ENCODE measurements at places on chromosomes 7 and 10.
A peak's percentile ranks its signal among the peaks of the same experiment; 100 is the strongest.

DNA sequence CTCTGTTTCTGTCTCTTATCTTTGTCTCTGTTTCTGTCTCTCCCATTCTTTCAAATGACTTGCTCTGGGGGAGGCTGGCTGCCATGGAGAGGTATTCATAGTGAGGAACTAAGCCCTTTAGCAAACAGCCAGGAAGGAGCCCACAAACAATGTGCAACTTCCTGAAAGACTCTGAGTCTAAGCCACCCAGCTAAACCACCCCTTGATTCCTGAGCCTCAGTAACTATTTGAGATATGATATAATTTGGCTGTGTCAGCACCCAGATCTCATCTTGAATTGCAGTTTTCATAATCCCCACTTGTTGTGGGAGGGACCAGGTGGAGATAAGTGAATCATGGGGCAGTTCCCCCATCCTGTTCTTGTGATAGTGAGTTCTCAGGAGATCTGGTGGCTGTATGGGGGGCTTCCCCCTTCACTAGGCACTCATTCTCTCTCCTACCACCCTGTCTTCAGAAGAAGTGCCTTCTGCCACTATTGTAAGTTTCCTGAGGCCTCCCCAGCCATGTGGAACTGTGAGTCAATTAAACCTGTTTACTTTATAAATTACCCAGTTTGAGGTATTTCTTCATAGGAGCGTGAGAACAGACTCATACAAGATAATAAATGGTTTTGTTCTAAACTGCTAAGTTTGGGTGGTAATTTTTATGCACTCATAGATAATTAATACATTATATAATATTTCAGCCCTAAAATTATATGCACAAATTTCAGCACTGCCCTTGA is 121.2 kb upstream of the FOXP2 start:
- peak; percentile 36 for DNase-seq

GRCh38 chr10:62632071-62632809 is 172.3 kb upstream of the ADO start:
- DNase-seq, result no peak

- no peak for DNase-seq
These were observed 122.6 kb downstream of the KCND2 start for GRCh38 chr7:120395526-120396019.

GRCh38 chr10:29370097-29371092 is 81.5 kb downstream of the LYZL1 start:
- peak; percentile 10 for DNase-seq

Measured in fibroblast of pulmonary artery (primary cell).